HAP-1 (cell line): ENCODE measurements at places on chromosomes 1 and 21.
A peak's percentile ranks its signal among the peaks of the same experiment; 100 is the strongest.

- DNase-seq: peak; percentile 99
Measured at GRCh38 chr1:3772027-3772714, 378 bp upstream of the SMIM1 start.

DNA sequence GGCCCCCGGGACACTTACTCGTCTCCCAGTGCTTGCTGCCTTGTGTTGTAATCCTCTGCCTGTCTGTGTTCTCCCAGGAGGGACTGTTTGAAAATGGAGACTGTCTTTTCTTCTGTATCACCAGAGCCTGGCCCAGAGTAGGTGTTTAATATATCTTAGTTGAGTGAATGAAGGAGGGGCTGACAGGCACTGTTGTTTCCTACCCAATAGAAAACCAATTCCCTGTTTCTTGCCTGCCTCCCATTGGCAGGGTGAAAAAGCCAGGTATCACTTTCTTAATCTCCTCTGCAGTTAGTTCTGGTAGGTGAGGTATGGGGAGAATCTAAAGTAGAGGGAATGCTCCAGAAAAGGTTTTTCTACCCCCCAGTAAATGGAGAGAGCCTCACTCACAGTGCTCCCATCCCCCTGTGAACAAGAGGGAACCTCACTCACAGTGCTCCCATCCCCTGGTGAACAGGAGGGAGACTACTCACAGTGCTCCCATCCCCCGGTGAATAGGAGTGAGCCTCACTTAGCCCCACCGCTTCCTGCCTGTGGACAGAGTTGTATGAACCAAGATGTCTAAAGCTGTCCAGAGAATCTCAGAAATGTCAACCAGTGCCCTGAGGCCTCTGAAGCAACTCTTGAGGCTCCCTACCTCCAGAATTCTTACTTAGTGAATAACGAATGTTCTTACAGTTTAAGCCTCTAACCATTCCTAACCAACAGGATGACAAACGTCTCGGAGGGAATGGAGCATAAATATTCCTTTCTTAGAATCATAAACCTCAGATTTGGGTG is at the start of gene GJA5:
TSS of gene GJA5 (minus strand) at position 122 of the 780 bp plus-strand sequence. CDS start 1,364 bp downstream, outside the sequence.
- no peak for DNase-seq

GRCh38 chr1:91884459-91885212 is 1.3 kb downstream of the TGFBR3 start:
- no peak for DNase-seq

DNA sequence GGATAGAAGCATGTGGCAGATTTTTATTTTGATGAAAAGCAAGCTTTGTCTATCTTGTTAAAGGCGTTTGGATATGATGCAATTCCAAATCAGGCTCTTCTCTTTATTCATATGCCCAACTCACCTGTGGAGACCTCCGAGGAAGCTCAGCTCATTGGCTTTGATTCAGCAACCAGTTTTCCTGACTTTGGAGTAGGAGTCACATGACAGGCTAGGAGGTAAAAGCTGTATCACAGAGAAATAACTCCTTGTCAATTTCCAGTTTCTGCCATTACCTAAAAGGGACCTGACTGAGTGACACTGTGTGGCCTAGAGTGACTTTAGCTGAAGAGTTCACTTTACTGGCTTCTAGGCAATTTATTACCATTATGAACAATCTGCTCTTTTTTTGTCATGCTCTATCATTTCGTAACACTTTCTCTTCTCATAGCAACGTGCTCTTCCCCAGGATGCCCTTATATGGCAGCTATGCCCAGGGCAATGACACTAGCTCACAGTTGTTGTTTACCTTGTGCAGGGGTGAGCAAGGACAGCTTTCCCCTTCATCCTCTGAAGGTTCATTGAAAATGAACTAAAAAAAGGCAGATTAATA is 107.2 kb downstream of the KCNK1 start:
- no peak for DNase-seq

GRCh38 chr1:231396643-231397042 is 25.4 kb downstream of the EGLN1 start:
- DNase-seq: no peak

GRCh38 chr1:162390396-162391185 is 9.1 kb downstream of the C1orf226 start:
- DNase-seq: no peak

GRCh38 chr1:89279011-89279466 is 6.4 kb upstream of the GBP5 start:
- no peak for DNase-seq

GRCh38 chr1:26321315-26322041 is 3.7 kb downstream of the CD52 start:
- DNase-seq: peak; percentile 94

GRCh38 chr1:112937495-112937894 is 18.5 kb downstream of the SLC16A1 start:
- peak; percentile 91 for DNase-seq

- DNase-seq: no peak
Measured at GRCh38 chr1:9537863-9538668, 1.2 kb upstream of the SLC25A33 start.

- DNase-seq: no peak
Measured at GRCh38 chr21:25625036-25625435, 14.0 kb upstream of the JAM2 start.

DNA sequence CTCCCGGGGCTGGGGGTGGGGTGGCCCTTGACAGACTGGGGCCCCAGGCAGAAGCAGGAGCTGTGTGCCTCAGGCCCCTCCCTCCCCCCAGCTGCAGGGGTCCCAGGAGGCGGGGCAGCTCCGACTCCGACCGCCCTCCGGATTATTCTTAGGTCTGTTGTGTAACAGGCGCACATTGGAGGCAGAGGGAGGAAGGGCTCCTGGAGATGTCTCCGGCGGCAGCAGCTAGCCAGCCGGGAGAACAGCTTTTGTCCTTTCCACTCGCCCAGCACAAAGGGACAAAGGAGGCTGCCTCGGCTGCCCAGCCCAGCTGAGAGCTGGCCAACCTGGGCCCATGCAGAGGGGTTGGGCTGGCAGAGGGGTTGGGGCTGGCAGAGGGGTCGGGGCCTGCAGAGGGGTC is 29.7 kb upstream of the PLCH2 start:
- DNase-seq: no peak
